NCI-H446 (cell line): ENCODE measurements at places on chromosomes 5 and 9.

- DNase-seq: no peak
Observed at GRCh38 chr5:41408676-41409443, 101.5 kb downstream of the PLCXD3 start.

- no peak for DNase-seq
Observed at GRCh38 chr9:14380061-14380836, 66.3 kb upstream of the NFIB start.

DNA sequence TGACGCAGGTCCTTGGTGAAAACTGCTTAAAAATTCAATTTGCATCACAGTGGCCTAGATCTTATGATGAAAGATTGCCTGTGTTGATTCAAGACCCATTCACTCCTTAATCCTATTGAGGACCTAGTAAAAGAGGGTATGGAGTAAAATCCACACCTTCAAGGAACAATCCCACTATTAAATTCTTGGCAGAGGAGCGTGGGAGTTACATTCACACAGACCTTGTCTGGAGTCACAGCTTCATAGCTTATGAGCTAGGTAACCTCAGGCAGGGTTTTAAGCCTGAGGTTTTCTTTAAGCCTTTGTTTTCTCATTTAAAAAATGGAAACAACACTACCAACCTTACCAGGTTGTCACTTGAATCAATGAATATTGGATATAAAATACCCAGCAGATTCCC, 566.5 kb upstream of the ZNF462 start:
- DNase-seq: no peak

DNA sequence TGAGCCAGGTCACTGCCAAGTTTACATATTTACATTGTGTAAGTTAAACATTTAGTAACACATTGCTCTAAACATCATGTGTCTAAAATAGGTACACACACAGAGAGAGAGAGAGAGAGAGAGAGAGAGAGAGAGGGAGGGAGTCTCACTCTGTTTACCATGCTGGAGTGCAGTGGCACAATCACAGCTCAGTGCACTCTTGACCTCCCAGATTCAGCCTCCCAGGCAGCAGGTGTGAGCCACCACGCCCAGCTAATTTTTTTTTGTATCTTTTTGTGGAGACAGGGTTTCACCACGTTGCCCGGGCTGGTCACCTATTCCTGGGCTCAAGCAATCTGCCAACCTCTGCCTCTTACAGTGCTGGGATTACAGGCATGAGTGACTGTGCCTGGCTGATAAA, 1045.3 kb downstream of the TLE1 start:
- DNase-seq: no peak

- no peak for DNase-seq
Observed at GRCh38 chr9:88017096-88017495, 42.8 kb upstream of the CDK20 start.
